GF-D8 (cell line): ENCODE measurements at places on chromosomes 1 and 21.
A peak's percentile ranks its signal among the peaks of the same experiment; 100 is the strongest.

DNA sequence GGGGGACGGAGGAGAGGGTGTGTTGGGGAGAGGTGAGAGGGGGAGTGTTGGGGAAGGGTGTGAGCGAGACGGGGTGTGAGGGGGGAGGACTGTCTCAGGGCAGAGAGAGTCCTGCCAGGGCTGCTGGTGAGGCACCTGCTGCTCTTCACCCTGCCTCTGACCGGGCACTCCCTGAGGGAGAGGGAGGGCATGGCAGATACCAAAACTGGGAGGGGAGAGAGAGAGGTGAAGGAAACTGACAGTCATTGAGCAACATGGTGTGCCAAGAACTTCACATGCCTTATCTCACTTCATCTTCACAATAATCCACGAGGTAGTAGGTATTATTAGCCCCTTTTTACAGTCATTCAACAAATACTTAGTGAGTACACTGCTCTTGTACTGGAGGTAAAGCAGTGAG lies 61.3 kb upstream of the ARTN start:
- no peak for DNase-seq

DNA sequence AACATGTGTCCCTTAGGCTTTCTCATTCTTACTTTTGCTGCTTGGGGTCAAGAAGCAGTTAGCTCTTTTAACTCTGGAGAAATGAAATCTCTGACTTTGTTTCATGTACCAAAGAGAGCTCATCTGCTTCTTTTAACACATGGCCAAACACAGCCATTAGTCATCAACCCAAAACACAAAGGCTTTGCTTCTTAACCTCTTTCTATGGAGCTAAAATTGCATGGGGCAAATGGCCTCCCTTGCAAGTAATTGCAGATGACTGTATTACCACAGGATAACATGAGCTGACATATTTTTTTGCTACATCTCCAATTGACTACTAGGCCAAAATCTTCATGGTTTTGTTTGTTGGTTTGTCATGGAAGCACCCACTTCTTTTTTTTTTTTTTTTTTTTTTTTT lies 300.9 kb downstream of the BRINP3 start:
- no peak for DNase-seq

- DNase-seq: no peak
Measured at GRCh38 chr1:151832318-151832980, 847 bp upstream of the RORC start.

- no peak for DNase-seq
Measured at GRCh38 chr1:222546548-222547259, 1.2 kb downstream of the HHIPL2 start.

GRCh38 chr1:46594063-46594462 lies 10.0 kb downstream of the MKNK1 start:
- DNase-seq: no peak

- no peak for DNase-seq
Measured at GRCh38 chr1:55276671-55277376, 61.7 kb upstream of the USP24 start.

DNA sequence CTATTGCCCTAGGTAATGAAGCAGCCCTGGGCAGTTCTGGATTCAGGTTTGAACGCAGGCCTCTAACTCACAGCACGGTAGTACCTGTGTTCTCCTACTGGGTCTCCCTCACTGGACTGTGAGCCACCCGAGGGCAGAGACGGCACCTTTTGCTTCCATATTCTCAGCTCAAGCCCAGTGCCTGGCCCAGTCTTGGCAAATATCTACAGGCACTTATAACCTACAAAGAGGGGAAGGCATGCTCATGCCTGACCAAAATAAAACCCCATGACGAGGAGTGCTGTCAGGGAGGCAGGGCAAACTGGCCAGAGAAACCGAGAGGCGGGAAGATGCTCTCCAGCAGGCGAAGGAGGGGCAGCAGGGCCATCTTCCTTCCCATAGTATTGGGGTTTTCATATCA lies 91.1 kb downstream of the DDX20 start:
- no peak for DNase-seq

DNA sequence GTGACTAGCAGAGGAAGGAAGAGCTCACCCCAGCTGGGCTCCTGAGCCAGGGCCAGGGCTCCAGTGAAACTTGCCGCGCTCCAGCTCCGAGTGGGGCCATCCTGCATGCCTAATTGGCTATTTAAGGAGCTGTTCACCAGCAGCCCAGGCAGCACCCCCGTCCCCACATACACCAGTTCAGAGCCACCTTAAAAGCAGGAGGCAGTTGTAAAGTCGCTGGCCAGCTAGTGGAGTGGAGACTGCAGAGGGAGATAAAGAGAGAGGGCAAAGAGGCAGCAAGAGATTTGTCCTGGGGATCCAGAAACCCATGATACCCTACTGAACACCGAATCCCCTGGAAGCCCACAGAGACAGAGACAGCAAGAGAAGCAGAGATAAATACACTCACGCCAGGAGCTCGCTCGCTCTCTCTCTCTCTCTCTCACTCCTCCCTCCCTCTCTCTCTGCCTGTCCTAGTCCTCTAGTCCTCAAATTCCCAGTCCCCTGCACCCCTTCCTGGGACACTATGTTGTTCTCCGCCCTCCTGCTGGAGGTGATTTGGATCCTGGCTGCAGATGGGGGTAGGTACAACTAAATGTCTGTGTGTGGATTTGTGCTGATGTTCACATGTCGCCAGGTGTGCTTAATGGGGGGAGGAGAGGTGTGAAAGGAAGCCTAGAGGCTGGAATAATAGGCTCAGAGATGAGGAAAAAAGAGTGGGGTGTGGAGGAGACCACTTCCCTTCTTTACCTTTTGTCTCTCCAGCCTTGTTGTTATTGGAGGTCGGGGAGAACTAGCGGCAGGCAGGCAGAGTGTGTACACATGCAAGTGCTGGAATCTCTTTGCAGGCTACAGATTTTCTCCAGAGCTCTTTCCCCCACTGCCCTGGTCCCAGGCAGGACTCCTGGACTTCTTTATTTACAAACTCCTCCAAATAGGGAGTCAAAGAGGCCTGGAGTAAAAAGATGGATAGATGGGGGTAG lies at the start of gene CA14:
TSS of gene CA14 (plus strand) at position 151 of the 962 bp plus-strand sequence. CDS start at position 506, 355 bp downstream.
- DNase-seq: no peak

GRCh38 chr1:207923561-207923960 lies 12.6 kb upstream of the CD34 start:
- DNase-seq: peak; percentile 75

- DNase-seq: no peak
Measured at GRCh38 chr1:26851106-26851684, 11.8 kb upstream of the SFN start.

GRCh38 chr1:3898994-3899753 lies 898 bp downstream of the C1orf174 start:
- no peak for DNase-seq

- DNase-seq: no peak
Measured at GRCh38 chr1:47786316-47786715, 210.9 kb downstream of the TRABD2B start.

DNA sequence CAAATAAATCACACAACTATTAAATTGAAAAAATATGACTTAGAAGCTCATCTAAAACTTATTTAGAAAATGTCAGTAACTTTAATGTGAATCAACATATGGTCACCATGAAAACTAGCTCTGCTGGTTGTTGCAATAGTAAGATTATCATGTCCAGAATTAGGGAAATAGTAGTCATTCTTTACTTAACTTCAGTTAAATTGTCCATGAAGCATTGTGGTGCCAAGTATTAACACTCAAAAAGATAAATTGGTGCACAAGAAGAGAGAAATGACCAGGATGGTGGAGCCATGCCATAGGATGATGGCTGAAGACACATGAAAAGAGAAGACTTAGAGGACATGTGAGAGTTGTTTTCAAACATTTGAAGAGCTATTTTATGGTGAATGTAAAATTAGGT lies 130.2 kb upstream of the PTGFR start:
- no peak for DNase-seq

- no peak for DNase-seq
Measured at GRCh38 chr1:155859881-155860871, 809 bp downstream of the SYT11 start.

GRCh38 chr1:231656741-231657140 lies 30.2 kb downstream of the DISC1 start:
- DNase-seq: no peak

- no peak for DNase-seq
Measured at GRCh38 chr1:153798468-153798780, 23.2 kb downstream of the SLC27A3 start.

DNA sequence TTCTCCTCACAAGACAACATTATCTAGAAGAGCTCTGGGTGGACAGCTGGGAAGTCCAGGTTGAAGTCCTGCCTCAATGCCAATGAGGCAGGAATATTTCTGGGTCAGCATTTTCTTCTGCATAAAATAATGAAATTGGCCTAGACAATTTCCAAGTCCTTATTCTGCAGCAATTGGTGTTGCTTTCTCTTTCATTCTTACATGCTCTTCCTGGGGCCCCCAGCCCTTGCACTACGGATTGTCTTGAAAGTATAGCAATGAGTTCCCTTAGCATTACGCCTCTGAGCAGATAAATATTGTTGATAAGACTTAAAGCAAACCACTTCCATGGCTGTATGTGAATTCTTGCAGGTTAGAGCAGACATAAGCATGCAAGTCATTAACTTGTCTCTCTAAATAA lies 188.5 kb downstream of the TGFBR3 start:
- DNase-seq: no peak

DNA sequence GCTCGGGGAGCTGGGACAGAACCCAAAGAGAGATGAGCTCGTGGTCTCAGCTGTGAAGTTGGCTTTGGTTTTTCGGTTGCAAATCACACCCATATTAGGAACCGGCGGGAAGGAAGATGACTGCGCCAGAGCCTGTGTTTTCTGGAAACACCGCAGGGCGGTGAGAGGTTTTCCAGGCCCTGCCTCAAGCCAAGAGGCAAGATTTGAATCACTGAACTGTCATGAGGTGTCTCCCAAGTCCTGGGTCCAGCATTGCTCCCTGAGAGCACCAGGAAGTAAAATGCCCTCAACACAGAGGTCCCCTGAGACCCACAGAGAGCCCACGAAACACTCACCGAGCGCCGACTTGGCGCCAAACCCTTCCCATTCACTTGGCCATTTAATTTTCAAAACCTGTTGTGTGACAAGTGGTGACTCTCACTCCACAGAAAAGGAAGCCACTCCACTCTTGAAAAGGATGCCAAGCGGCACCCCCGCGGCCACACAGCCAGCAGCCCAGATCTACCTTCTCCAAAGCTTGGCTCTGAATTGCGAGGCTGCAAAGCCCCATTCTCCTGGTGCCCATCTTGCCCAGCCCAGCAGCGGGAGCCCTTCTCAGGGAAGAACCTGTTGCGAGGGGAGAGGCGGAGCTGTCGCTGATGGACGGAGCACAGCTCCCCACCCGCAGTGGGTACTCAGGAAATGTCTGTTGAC lies 99.0 kb upstream of the RUNX3 start:
- DNase-seq: no peak

DNA sequence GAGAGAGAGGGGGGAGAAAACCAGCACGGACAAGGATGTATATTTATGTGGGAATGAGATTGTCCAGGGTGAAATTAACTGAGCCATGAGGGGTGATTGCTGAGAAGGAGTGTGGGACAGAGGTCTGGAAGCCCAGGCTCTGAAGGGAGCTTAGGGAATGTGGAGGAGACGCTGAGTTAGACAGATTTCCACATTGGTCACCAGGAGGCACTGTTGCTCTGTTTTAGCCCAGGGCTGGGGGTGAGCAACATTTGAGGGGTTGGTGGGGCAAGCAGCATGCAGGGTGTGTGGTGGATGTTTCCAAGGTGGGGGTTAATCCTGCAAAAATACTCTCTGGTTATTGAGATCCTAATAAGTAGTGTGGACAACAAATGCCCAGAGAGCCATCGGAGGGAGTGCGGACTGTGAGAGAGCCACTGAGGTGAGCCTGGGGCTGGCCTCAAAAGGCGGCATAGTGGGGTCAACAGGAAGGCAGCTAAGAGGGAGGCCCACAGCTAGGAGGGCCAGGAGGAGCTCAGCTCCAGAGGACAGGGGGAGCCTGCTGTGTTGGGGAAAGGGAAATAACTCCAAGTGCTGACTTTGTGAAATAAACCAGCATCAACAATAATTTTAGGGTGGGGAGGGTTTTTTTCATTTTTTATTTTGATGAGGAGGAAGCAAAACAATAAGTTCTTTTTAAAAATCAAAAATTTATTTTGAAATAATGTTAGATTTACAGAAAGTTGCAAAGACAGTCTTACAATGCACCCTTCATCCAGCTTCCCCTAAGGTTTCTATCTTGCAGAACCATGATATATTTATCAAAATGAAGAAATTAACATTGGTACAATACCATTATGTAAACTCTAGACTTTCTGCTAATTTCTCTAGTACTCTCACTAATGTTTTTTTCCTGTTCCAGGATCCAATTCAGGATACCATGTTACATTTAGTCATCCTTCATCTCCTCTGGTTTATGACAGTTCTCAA lies 82.8 kb upstream of the CD34 start:
- no peak for DNase-seq

DNA sequence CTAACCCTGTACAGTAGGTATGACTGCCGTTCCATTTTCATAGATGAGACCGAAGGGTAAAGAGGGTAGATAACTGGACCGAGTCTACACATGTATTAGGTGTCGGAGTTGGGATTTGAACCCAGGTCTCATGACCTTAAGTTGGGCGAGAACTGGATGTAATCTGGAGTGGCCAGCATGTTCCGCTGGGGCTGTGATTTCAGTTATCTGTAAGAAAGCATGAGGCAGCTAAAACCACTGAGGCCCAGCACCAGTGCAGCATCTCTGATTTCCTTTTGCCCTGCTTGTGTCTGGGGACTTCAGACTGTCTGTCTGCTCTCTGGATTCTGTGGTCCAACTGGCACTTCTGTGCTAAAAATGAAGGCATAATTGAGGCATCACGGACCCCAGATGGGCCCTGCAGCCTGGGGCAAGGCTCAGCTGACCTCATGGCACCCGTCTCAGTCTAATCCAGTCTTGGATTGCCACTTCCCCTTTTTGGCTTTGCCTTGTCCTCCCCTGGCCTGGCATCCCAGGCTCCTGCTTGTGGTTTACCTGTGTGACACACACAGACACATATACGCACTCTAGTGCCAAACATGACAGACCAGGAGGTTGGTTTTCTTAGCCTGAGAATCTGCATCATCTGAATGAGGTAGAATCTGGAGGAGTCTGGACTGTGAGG lies 180.2 kb downstream of the KIF26B start:
- DNase-seq: no peak

DNA sequence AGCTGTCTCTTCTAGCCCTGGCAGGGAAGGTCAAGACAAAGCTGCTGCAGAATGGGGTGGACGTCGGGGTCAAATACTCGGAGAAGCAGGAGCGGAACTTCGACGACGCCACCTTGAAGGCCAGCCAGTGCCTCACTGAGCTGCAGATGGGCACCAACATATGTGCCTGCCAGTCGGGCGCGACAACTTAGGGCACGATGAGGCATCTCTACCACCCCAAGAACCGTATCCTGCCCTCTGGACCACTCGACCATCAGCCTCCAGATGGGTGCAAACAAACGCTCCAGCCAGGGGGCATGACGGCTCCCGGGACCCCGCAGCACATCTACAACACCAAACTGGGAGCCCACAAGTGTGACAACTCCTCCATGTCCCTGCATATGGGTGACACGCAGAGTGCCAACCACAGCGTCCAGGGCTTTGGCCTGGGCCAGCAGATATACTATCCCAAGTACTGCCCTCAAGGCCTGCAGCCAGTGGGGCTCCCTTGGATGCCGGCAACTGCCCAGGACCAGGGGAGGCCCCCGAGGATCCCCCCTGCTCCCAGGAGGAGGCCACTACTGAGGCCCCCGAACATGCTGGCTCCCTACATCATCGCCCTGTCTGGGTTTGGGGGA lies 42.5 kb upstream of the POGK start:
- DNase-seq: no peak

- peak; percentile 65 for DNase-seq
Measured at GRCh38 chr21:34807881-34808568, 139.2 kb downstream of the CLIC6 start.
